ENCODE measurements at places on chromosomes 11 and 22. TPM values are rescaled to one million over a fixed set of nuclear protein-coding genes. Genes with fewer than 3 reads are reported as not detected.

The MN1 gene
- total RNA-seq, result 1.4 TPM

The TUBA8 gene
- total RNA-seq, result 0.46 TPM

The DEFB131B gene
- total RNA-seq, result not detected

The RASGRP2 gene
- total RNA-seq, result not detected

The P4HA3 gene
- total RNA-seq, result not detected

The IGF2 gene
- not detected for total RNA-seq

The MYBPC3 gene
- total RNA-seq, result not detected

The OR8G1 gene
- not detected for total RNA-seq

The BLID gene
- not detected for total RNA-seq
